ENCODE measurements at places on chromosomes 4 and X.
A peak's percentile ranks its signal among the peaks of the same experiment; 100 is the strongest.

GRCh38 chr4:183675625-183676024, 16.5 kb downstream of the TRAPPC11 start:
- peak; percentile 24 for DNase-seq

GRCh38 chrX:21490341-21490740, 116.1 kb downstream of the CNKSR2 start:
- no peak for DNase-seq

GRCh38 chrX:150731795-150732194, 38.6 kb downstream of the MTMR1 start:
- DNase-seq = peak; percentile 85

DNA sequence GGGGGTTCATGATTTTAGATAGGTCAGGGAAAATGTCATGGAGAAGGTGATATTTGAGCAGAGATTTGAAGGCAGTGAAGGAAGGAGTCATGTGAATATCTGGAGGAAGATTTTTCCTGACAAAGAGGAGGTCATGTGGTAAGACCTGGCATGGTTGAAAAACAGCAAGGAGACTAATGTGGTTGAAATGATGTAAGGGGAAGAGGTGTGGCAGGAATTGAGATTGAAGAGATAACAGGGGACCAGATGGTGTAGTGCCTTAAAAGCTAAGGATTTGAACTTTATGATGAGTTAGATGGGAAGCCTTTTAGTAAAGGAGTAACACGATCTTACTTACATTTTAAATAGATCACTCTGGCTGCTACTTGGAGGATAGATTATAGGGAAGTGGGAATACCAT, 210.9 kb downstream of the RTL9 start:
- DNase-seq = peak; percentile 47

GRCh38 chr4:183766140-183766539, 107.0 kb downstream of the TRAPPC11 start:
- no peak for DNase-seq

- DNase-seq = no peak
These were observed 588.3 kb upstream of the DIPK2B start for GRCh38 chrX:45788941-45789348.

- DNase-seq = no peak
These were observed 35.2 kb upstream of the LPAR4 start for GRCh38 chrX:78712336-78712735.

DNA sequence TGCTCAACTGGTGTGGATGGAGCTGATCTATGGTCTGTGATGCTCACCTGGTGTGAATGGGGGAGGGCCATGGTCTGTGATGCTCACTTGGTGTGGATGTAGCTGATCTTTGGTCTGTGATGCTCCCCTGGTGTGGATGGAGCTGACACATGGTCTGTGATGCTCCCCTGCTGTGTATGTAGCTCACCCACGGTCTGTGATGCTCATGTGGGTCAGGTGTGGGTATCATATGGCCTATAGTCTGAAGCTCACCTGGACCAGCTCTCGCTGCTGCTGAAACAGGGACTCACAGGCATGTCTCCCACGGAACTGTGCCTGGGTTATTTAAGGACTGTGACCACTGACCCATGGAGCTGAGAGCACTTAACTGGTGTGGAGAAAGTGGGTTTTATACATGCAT, 109.7 kb downstream of the CRLF2 start:
- DNase-seq = no peak

DNA sequence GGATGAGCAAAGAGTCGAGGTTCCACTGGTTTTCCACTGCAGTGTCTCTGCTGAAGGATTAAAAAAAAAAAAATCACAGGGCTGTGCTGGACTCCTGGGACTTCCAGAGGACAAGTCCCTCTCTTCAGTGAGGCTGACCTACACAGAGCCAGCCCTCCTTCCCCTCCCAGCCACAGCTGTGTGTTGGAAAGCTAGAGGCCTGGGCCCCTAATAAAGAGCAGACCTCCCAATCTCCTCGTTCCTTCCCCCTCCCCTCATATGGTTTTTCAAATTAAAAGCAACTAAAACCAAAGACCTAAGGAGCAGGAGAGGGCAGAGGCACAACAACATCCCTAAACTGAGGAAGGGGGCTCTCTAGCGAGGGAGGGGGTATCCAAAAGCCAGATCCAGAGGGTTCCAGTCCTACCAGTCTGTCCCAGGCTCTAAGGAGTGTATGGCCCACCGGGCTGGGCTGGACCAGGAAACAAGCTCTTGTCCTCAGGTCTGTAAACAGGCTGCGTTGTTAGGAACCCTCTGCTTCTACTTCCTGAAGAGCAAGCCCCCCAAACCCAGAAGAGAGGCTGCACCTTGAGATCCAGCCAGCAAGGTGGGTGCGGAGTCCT, 4.0 kb upstream of the PDGFRA start:
- no peak for DNase-seq

DNA sequence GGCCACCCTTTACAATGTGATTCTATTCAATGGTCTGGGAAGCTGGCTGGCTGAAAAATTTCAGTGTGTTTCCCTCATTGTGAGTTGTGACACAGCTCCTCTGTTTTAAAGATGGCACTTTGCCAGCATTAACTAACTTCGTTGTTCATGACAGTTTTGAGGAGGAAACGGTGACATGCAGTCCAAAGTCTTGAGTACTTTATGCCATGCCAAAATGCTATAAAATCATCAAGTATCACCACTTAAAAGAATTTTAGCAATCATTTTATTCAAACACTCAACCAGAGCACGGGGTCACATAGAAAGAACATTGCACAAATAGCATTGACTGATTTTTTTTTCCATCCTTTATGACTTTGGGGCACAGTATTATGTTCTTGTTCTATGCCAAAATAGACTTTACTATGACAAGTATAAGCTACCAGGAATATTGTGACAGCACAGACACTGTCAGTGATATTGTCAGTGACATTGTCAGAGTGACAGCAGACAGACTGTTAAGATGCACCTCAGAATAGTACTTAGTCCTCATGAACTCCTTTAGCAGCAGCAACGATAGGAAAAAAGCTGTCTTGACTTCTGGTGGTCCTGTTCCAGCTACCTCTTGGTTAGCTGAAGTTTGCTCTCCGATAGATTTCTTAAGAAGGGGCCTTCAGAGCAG, 46.7 kb downstream of the CXCL13 start:
- DNase-seq = no peak

DNA sequence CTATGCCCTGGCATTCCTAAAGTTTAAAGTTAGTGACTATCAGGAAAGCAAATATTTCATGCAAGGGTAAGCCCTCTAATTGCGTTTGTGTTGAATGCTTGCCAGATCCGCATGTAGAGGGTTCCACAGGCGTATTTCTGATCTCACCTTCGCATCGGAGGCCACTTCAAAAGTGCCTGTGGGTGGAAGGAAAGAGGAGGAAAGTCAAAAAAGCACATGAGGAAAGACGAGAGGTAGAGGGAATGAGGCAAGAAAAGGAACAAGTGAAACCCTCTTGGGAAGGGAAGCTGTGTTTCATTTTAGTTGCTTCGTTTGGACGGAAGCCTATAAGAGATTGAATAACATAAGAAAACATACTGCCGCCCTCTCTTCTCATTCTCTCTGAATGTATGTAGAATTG, 628.8 kb downstream of the SPRY1 start:
- no peak for DNase-seq

DNA sequence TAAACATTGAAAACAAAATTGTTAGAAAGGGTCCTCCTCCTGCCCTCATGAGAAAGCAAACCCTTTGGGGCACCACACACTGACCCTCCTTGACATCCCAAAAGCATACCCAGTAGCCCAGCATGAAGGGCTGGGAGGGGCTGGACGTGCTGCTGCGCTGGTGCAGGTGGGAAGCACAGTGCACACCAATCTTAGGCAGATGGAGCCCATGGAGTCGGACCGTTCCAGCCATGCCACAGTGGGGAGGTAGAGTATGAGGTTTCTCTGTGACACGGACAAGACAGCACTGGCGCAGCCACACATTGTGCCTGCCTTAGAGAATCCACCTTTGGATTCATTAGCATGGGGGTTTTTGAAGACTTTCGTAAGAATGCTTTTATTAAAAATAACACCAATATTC, 544.2 kb upstream of the FRG1 start:
- no peak for DNase-seq

DNA sequence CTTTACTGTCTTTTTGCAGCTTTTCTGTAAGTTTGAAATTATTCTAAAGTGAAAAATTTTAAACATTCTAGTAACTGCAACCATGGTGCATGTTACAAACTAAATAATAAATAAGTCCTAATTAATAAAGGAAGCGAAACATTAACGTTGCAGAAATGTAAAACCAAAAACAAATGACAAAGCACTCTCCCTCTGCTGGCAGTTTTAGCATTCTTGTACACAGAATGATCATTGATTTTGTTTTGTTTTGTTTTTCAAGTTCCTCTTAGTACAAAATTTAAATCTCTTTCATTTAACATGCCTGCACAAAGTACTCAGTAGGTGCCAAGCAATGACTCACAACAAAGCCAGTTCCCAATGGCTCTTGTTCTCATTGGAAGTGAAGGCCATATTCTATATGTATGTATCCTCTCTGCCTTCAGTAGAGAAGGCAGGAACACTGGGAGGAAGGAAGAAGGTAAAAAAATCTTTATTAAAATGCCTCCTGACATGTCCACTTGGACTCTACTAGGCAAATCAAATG, 13.7 kb upstream of the TMSB4X start:
- no peak for DNase-seq

- DNase-seq = no peak
These were observed 12.2 kb downstream of the ITIH6 start for GRCh38 chrX:54785901-54786300.

DNA sequence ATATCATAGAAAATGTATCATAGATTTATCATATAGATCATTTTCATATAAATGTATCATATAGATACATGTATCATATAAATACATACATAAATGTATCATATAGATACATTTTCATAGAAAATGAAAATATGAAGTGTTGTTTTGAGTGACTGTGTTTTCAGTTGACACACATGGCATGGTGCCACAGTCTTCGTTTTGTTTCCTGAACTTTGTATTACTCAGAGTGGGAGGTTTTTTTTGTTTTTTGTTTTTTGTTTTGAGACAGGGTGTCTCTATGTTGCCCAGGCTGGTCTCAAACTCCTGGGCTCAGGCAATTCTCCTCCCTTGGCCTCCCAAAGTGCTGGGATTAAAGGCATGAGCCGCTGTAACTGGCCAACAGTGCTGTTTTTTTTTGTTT, 3.9 kb downstream of the RBM10 start:
- DNase-seq = no peak

DNA sequence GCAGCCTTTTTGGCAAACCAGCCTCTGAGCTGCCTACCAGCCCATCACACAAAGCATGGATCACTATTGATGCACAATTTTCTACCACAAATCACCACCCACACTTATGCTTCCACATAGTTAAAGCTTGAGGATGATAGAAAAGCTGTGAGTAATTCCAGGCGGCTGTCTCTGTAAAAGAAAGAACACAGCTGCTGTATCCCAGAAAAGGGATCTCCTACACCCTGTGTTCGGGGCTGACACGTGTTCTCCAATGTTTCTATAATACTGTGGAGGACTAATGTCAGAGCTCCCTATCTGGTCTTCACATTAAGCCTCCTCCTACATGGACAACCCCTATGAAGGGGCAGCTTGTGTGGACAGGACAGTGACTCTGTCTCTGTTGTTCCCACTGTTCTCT, 12.5 kb upstream of the BRS3 start:
- no peak for DNase-seq

DNA sequence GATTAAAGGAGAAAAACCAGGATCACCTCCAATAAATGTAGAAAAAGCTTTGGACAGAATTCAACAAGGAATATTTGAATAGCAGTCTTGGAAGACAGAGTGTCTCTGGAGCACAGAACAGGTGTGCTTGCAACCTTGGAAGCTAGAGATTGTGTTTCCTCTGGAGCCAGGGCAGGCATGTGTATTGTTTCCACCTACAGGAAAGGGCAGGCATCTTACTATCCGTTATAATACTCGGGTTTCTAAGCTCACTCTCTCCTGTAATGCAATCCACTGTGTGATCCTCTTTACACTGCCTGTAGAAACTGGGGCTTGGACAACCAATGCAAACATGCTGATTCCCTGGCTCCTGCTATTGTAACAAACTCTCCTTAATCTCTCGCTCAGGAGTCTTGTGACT, 14.4 kb downstream of the CCDC110 start:
- DNase-seq = no peak

GRCh38 chr4:177492022-177492421, 49.8 kb upstream of the AGA start:
- no peak for DNase-seq

GRCh38 chrX:45557387-45557786, 356.7 kb upstream of the DIPK2B start:
- DNase-seq = no peak

- no peak for DNase-seq
These were observed 23.5 kb upstream of the CEP135 start for GRCh38 chr4:55925241-55925640.

Data from BJ (cell line).